ENCODE measurements at places on chromosomes 7 and 10. TPM values are rescaled to one million over a fixed set of nuclear protein-coding genes. Genes with fewer than 3 reads are reported as not detected.
A peak's percentile ranks its signal among the peaks of the same experiment; 100 is the strongest.

GRCh38 chr10:15155978-15156656 lies 12.4 kb downstream of the NMT2 start:
- no peak for DNase-seq

The WDFY4 gene
- 1.7 TPM for total RNA-seq

The SPAM1 gene
- not detected for total RNA-seq

DNA sequence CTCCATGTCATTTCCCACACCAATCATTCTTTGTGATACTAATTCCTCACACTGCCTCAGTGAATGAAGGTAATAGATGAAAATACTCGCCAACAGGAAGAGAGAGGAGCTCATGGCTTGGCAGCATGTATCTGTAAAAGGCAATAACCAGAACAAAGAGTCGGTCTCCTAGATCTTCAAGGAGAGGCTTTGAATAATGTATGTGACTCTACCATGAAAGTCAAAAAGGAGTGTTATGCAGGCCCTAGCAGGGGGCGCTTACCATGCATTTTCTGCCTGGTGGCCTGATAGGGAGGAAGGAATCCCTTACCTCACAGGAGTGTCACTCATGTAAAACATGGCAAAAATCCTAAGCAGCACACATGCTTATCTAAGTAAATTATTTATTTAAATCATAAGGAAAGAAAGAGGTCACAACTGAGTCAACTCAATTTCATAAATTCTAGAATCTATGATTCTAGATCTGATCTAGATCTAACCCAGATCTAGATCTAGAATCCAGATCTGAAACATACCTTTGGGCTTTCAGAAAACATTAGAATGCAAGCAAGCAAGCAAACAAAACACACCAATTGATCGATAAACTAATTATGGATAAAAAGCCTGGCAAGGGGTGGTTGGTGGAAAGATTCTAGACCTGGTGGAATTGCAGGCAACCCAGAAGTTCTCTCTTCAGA lies 226.3 kb upstream of the KLF6 start:
- DNase-seq, result no peak

The NAT16 gene
- total RNA-seq, result not detected

GRCh38 chr7:64180989-64181388 lies 26.0 kb upstream of the ZNF735 start:
- DNase-seq, result peak; percentile 10

GRCh38 chr10:72332423-72333111 lies 22.2 kb downstream of the DNAJB12 start:
- DNase-seq, result no peak

DNA sequence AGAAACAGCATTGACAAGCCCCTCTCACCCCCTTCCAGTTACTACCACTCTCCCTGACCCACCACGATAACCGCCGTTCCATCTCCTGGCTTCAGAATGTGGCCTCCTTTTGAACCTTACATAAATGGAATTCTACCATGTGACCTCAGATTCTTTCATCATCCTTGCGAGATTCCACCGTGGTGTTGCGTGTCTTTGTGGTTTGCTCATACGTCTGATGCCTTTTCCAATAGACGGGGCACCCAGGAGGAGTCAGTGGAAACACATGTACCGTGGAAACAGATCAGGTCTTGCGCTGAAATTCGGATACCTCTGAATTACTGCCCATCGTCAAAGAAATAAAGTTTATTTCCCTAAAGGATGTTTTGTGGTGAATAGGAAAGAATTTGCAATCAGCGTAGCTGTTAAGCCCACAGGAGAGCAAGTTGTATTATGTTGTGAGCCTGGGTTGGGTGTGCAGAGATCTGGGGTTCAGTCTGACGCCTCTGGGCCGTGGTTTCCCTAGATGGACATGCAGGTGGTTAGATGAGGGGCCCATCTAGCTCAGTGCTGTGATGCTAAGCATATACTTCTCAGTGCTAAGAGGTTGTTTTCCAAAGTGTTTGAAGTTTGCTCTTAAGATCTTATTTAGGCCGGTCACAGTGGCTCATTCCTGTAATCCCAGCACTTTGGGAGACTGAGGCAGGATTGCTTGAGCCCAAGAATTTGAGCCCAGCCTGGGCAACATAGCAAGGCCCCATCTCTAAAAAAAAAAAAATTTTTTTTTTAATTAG lies 29.1 kb downstream of the GTF2IRD1 start:
- DNase-seq, result no peak

The FBXO24 gene
- total RNA-seq, result 3.6 TPM

The KCNH2 gene
- 0.72 TPM for total RNA-seq

The PKD2L1 gene
- 0.30 TPM for total RNA-seq

GRCh38 chr7:64515330-64515729 lies 47.5 kb downstream of the ZNF680 start:
- no peak for DNase-seq

- peak; percentile 26 for DNase-seq
Measured at GRCh38 chr7:32957326-32958045, at the start of gene FKBP9. TSS of gene FKBP9 (plus strand) at chr7:32957440. CDS start at chr7:32957574, 134 bp downstream.

GRCh38 chr10:32938554-32939061 lies 19.4 kb downstream of the ITGB1 start:
- no peak for DNase-seq

- no peak for DNase-seq
Measured at GRCh38 chr7:11642276-11642675, 189.7 kb downstream of the THSD7A start.

DNA sequence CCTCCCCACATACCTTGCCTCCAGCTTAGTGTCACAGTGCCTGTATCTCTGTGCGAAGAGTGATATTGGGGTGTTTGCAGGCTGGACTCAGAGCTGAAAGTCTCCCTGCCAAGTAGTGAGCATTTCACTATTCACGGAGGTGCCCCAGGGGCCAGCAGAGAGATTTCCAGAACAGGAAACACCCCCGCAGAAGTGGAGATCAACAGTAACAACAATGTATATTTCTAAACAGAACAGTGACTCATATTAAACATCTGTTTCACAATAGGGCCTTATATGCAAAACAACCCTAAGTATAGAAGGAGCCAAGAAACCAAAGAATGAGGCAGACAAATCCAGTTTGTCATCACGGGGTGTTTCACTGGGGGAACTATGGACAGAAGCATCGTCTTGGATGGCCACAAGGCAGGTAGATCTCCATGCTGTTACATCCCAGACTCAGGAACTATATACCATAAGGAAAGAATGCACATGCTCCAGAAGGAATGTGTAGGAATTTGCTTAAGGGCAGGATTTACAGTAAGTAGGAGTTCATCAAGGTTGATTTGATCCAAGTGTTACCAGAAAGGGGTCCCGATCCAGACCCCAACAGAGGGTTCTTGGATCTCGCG lies 29.3 kb upstream of the CCL24 start:
- DNase-seq, result peak; percentile 64

DNA sequence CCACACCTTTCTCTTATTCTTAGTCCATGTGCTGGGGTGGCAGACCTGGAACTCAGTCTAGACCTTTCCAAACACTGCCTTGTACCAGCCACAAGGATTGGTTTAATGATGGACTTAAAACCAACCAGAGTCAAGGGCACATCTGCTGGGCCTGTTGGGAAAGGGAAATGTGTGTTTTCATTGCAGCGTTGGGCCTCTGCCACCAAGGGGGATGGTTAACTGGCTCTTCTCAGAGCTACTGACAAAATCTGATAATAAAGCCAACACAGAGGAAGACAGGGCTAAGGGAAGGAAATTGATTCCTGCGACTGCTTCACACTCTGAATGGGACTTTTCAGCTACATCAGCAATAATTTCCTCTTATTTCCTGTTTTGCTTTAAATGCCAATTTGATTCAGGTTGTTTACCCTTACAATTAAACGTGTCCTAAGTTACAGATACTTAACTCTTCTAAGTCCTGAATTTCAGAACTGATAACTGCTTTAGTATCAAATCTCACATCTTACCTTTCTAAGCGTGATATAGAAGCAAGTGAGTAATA lies 68.4 kb upstream of the MALRD1 start:
- DNase-seq, result no peak

GRCh38 chr10:1230138-1230537 lies 174.0 kb downstream of the WDR37 start:
- DNase-seq, result no peak

The SPDYE9 gene
- total RNA-seq, result not detected

GRCh38 chr7:105079348-105079747 lies 65.3 kb downstream of the KMT2E start:
- DNase-seq, result no peak

The IGFBP3 gene
- total RNA-seq, result 2.0 TPM

DNA sequence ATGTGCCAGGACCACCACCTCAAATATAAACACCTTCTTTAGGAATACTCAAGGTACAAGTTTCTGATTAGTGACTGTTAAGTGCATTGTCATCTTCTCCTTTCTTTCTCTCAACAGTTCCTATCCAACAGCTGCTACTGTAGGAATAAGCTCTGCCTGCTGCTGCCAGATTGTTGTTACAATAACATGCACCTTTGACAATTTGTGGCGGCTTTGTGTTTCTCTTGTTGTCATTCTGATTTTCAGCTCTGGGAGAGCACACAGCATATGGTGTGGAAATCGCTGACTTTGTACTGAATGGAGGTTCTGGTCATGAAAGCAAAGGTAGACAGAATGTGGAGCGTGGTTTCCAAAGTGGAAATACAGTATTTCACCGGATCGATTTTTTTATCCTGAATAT lies 182.8 kb downstream of the SEC23IP start:
- DNase-seq, result no peak

The GDF2 gene
- not detected for total RNA-seq

- peak; percentile 87 for DNase-seq
Measured at GRCh38 chr10:43420369-43421200, 11.6 kb upstream of the HNRNPF start.

- DNase-seq, result no peak
Measured at GRCh38 chr7:117673839-117674238, 194.0 kb downstream of the CFTR start.

The CCDC172 gene
- total RNA-seq, result not detected

The TRIM4 gene
- total RNA-seq, result 34.9 TPM

The MRPS33 gene
- total RNA-seq, result 96.0 TPM

All from activated T-cell treated with anti-CD3 and anti-CD28 coated beads, Interleukin-2, amount 50 U/mL, for 72 hours (primary cell).